Stimulated activated CD4-positive, alpha-beta T cell treated with anti-CD3 and anti-CD28 coated beads, TNF-alpha, amount 100 ng/mL, for 4 hours (primary cell): ENCODE measurements at places on chromosomes 5 and 9.

DNA sequence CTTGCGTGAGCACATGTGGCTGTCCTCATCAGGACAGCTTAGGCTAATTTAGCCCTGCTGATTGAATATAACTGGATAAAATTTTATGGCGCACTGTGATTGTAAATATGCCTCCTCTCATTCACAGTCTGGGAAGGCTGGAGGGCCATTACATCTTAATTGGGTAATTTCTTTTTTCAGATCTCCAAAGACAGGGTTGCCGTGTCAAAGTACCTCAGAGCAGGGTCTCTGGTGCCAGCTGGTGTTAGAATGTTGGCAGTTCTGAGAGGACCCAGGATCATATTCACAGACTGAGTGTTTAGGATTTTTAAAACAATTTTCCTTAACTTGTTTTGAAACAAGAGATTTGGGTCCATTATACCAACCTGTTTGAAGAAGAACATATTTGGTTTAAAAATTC lies 455.7 kb upstream of the TLE4 start:
- DNase-seq = no peak

- DNase-seq = no peak
Observed at GRCh38 chr5:58135571-58136335, 324.1 kb downstream of the PLK2 start.

- no peak for DNase-seq
Observed at GRCh38 chr5:54360089-54360488, 49.7 kb upstream of the ARL15 start.

GRCh38 chr9:82164159-82164558 lies 175.6 kb downstream of the SPATA31D1 start:
- DNase-seq = no peak

DNA sequence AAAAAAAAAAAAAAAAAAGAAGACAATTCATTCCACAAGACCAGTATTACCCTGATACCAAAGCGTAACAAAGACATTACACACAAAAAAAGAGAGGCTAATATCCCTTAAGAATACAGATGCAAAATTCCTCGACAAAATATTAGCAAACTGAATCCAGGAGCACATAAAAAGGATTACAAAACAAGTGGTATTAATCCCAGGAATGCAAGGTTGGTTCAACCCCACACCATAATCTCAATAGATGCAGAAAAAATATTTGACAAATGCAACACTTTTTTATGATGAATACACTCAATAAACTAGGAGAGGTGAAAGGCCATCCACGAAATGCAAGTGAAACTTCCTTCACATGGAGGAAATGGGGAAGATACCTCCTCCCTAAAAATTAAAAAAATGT lies 80.1 kb upstream of the TLR4 start:
- DNase-seq = no peak

DNA sequence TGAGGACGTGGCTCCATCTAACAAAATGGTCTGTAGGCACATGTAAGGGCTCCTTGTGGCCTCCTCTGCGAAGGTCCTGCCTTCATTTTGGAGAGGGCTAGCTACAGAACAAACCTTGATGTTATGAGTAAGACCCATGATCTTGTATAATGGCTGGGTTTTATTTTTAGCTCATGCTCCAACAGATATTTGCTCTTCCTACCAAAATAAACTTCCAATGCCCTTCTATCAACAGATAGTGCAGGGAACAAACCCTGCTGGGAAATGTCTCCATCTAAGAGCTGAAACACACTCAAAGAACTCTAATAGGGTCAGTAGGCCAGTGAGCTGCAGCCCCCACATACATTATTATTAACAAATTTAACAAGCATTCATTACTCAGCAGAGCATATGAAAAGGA lies 189.5 kb downstream of the LURAP1L start:
- no peak for DNase-seq

DNA sequence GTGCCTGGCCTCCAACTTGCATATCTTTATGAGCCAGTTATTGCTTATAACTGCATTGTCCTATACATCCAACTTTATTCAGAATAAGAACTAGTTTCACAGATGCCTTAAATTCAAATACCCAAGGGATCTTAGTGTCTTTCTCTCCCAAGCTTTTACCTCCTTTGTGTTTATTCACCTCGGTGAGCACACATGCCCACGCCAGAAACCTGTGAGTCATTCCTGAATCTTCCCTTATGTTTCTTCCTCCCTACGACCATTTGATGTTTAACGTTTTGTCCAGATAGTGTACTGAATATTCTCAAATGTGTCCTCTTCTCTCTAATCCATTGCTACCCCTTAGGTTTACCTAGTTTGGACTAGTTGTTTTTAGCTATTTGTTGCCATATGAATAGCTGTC lies 55.5 kb upstream of the MEGF10 start:
- DNase-seq = no peak

DNA sequence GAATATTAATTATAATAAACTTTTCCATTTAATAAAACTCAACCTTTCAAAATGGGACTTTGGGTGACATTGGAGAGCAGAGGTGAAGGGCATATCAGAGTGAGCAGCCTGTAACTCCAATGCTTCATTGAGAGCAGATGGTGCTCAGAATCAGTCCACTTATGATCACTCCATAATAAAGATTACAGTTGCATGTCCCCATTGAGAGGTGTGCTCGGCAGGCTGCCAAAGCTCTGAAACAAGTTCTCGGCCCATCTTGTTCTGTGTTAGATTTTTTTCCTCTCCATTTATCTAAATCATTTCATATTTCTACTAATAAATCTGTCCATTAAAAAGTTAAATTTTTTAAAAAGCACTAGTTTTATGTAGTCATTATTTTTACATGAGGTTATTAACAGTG lies 1786.4 kb upstream of the WWC1 start:
- no peak for DNase-seq

GRCh38 chr5:95631255-95631958 lies 11.5 kb downstream of the GPR150 start:
- no peak for DNase-seq

DNA sequence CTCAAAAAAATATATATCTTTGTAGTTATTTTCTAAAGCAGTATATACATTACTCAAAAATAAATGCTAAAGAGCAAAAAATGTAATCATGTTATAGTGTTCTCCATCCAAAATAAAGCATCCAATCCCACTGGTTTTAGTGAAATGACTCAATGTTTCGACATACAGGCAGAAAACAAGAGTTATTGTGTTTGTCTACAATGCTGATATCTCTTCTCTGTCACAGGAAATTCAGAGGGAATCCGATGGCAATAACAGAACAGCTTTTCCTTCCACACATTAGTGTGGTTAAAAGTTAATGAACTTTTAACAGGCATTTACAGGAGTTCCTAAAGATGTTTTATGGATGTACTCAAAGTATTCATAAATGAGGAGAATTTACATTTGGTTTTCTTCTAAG lies 12.0 kb downstream of the TTC33 start:
- DNase-seq = no peak

- no peak for DNase-seq
Observed at GRCh38 chr5:63602971-63603370, 359.3 kb downstream of the HTR1A start.

DNA sequence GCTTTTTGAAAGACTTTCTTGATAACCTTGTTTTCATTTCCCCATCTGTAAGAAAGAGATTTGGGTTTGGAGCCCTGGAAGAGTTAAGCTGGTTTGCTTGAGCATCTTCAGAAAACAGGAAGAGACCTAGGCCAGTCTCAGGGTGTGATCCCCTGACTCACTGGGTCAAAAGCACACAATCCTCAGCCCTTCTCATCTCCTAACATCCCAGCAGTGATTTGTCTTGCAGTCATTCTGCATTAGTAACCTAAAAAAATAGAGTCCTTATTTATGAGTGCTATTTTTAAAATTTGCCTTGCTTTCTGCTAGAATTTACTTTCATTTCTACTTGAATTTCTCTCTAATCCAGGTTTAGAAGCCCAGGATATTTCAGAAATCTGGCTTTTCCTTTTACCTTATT lies 16.4 kb upstream of the ARSB start:
- no peak for DNase-seq

DNA sequence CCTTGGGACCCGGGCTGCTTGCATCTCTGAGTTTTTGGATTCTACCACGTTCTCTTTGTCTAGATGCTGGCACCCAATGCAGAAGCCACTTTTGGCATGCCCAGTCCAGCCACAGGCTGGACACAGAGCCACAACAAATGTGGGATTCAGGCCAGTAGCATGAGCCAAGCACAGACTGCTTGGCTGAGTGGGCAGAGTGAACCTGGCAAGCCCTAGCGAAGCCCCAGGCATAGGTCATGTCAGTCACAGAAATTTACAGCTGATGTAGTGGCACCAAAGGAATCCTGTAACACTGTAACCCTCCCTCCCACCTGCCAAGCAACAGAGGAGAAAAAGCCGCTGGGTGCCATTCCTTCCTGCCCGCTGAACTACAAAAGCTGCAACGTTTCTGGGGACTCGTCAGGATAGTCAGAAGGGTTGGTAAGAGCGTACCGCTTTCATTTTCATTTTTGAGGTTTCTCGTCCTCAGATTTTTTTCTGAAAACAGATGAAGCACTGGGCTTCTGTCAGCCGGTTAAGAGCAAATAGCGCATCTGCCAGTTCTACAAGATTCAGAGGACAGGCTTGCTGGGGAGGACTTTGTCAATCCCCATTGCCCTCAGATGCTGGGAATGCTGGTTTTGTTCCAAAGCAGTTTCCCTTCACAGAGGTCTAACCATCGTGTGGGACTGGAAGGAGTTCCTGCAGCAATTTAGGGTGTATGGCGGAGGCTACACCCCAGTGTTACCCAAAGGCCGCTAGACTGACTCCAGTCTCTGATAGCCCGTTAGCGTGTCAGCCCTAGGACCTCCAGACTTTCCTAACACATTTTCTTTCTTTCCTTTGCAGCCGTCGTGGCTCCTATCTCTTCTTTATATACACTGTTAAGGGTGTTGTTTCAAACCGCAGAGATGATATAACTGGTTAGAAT lies 399.0 kb downstream of the HTR1A start:
- DNase-seq = no peak

DNA sequence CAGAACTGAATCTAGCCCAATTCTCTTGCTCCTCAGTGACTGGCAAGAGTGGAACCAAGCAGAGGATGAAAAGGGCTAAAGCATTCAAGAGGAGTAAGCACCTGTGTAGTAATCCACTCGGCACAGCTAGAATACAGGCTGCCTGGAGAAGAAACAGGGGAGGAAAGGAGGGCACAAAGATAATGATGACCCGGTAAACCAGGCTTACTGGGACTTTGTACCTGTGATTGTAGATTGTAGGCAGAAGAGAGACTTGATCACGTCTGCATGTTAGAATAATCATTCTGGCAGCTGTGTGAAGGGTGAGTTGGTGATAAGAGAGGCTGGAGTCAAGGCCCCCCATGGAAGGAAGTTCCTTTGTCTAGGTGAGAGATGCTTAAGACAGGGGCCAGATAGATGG lies 20.6 kb upstream of the TNFSF15 start:
- no peak for DNase-seq

- no peak for DNase-seq
Observed at GRCh38 chr5:159549046-159549445, 218.8 kb upstream of the IL12B start.

GRCh38 chr9:20701060-20701459 lies 17.0 kb downstream of the FOCAD start:
- DNase-seq = no peak

DNA sequence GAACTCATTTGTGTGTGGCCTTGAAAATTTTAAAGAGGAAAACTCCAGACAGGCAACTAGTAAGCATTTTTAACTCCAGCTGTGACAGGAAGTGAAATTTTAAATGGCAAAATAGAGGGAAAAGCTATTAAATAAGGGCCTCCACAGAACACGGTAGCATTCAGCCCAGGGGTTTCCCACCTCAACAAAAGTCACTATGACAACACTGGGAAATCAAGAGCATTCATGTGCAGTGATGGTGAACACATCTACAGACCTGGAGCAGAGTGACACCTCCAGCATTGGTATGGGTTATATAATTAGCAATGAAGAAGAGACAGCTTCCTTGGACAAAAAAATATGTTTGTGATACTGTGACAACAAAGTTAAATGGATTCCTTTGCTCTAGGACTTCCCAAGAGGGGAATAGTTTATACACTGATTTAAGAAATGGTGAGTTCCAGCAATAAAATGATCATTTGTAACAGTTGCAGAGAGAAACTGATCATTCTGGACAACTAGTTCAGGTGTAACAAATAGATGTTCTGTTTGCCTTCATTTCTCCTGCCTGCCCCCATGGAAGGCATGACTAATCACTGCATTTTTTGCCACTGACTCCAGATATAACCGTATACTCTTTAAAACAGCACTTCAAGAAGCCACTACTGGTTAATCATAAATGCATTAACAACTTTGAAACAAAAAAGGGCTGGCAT lies 93.3 kb upstream of the SLC44A1 start:
- DNase-seq = no peak

- DNase-seq = no peak
Observed at GRCh38 chr5:60277941-60278340, 384.4 kb upstream of the PDE4D start.

DNA sequence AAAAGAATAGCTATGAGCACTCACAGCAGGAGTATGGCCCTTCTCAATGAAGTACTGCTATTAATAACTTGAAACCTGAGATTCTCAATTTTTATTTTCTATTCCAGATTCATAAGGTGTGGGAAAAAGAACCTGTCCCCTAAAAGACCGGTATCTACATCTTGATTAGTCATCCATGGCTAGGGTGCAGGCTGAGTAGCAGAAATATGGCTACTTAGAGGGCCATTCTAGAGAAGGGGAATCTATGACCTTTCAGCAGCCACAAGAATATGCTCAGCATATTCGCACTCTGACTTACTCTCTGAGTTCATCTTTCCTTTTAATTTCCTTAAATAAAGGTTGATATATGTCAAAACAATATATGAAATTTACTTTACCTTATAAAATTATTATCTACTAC lies 27.7 kb downstream of the WDR36 start:
- no peak for DNase-seq

GRCh38 chr5:141490271-141490670 lies 1.4 kb downstream of the PCDHGC5 start:
- no peak for DNase-seq

DNA sequence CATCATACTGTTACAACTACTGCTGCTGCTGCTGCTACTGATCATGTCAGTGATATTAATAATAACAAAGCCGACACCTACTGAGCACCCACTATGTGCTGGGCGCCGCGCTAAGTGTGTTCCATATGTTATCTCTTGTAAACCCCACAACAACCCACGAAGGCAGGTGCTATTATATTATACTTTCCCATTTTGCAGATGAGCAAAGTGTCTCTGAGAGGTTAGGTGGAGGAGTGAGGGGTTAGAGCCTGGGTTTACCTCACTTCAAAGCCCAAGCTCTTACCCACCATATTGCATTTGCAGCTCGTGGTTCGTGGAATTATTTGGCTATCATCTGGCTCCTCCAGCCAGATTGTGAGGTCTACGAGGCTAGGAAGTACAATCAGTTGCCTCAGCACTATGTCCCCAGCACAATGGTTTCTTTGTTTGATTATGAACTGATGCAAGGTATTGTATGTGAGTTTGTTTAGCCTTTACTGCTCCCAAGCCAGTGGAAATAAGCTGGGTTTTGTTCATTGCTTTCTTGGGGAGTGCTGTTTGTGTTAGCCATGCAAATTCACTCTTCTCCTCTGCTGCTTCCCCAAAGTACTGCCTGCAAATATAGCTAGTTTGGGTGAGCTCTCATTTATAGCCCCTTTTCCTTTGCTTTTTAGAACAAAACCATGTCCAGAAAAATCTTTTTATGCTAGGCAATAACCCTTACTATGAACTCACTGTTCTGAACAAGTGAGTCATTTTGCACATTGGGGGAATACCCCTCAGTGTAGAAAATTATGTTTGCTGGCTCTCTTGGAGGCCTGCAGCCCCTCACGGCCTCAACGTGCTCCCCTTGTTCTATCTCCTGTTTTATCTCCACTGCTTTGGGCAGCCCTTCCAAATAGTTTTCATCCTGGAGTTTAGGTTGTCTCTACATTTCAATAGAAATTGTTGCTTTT lies 47.9 kb downstream of the ALG2 start:
- no peak for DNase-seq
